ENCODE measurements at places on chromosomes 7 and 10. TPM values are rescaled to one million over a fixed set of nuclear protein-coding genes. Genes with fewer than 3 reads are reported as not detected.

The CAMK1D gene
- 7.2 TPM for total RNA-seq

The PRSS1 gene
- not detected for total RNA-seq

The HDAC9 gene
- 39.9 TPM for total RNA-seq

The ARHGEF35 gene
- 1.3 TPM for total RNA-seq

The RBP3 gene
- not detected for total RNA-seq

The PGAM2 gene
- 3.3 TPM for total RNA-seq
